Hippocampal formation (tissue), 2 donors: ENCODE measurements at places on chromosomes 3 and 15.

- no peak for DNase-seq
Measured at GRCh38 chr3:143484846-143485512, 363.3 kb downstream of the SLC9A9 start.

DNA sequence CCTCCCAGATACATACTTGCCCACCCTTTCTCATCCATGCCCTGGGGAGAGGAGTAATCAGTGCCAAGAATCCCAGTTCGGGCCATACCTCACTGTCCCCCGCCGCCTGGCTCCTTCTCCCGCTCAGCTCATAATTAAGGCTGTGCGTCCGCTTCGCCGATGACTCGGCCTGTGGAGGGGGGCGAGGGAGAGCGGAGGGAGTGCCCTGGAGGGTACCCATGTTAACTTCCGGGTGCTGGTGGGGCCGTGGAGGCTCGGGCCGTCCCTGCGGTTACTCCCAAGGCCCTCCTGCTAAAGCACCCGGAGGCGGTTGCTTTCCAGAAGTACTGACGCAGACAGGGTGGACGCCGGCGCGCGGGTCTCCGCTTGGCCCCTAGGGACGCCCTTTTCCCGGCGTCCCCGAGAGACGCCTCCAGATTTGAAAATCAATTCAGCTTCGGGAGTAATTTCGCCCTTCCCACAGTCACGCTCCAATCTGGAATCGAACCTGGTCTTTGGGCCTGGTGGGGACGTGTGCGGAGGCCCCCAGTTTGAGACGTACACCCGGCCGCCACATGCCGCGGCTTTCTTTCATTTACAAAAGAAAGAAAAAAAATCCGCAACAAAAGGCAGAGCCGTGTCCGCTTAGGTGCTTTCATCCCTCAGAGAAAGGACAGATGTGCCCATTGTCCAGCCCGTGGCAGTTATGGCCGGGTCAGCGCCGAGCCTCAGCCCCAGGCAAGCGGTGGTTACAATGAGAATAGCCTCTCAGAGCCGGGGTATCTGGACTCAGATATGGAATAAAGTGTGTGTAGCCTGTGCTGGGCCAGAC lies 1.0 kb upstream of the ONECUT1 start:
- no peak for DNase-seq

DNA sequence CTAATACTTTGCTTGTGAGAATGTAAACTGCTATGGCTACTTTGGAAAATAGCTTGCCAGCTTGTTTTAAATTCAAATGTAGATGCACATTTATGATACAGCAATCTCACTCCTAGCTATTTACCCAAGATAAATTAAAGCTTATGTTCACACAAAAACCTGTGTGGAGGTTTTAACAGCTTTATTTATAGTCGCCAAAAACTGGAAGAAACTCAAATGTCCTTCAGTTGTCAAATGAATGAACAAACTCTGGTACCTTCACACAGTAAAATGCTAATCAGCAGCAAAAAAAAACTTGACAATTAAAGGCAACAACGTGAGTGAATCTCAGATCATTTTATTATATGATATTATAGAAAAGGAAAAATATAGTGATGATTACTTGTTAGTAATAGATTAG lies 248.6 kb upstream of the NECTIN3 start:
- no peak for DNase-seq

DNA sequence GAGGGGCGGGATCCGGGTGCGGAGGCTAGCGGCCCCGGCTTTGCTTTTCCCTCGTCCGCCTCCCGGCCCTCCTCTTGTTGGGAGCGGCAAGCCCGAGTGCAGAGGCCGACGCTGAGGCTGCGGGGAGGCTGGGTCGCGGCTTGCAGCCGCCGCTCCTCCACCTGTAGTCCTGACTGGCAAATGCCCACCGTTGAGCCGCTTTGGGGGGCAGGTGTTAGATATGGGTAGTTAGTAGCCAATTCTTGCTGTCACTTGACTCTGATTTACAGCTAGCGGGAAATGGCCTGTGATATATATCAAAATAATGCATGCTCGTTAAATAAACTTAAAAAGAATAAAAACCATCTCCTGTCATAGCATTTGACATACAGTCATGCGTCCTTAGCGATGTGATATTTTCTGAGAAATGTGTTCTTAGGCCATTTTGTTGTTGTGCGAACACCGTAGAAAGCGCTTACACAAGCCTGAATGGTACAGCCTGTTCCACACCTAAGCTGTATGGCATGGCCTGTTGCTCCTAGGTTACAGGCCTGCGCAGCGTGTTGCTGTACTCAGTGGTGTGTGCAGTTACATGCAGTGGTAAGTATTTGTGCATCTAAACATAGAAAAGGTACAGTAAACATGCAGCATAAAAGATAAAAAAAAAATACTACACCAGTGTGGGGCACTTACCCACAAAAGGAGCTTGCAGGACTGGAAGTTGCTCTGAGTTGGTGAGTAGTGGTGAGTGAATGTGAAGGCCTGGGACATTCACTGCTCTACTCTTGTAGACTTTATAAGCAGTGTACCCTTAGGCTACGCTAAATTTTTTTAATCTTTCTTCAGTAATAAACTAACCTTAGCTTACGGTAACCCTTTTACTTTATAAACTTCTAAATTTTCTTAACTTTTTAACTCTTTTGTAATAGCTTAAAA lies 873 bp downstream of the CAPN7 start:
- DNase-seq = no peak

DNA sequence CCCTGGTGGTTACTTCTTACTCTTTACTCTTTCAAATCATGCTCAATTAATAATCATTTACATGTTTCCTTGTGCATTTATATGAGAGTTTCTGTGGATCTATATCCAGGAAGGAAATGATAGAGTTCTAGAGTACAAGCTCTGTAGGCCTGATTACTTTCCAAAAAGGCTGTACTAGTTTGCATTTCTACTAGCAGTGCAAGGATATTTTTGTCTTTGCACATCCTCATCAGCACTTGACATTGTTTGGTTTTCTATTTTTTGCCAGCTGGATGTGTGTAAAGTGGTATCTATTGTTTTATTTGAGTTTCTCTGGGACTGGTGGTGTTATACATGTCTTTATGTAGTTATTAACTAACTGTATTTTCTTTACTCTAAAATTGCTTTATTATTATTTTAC lies 19.6 kb upstream of the SLC7A14 start:
- no peak for DNase-seq

DNA sequence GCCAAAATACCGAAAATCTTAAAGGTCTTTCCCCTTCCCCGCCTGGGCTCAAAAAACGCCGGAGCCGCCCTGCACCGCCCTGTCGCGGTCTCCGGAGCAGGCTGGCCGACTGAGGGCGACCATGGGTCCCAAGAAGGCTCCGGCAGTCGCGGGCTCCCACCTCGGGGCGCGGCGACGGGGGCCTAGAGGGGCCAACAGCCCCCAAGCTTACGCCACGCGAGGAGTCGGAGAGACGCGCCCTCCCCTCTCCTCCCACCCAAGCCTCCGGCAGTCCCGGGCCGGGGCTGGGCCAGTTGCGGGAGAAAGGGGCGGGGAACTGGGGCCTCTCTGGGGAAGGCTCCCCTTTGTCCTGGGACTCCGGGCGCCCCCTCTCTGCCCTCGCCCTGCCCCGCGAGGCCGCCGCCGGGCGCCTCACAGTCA lies 69.2 kb downstream of the GOLGA8B start:
- DNase-seq = no peak

DNA sequence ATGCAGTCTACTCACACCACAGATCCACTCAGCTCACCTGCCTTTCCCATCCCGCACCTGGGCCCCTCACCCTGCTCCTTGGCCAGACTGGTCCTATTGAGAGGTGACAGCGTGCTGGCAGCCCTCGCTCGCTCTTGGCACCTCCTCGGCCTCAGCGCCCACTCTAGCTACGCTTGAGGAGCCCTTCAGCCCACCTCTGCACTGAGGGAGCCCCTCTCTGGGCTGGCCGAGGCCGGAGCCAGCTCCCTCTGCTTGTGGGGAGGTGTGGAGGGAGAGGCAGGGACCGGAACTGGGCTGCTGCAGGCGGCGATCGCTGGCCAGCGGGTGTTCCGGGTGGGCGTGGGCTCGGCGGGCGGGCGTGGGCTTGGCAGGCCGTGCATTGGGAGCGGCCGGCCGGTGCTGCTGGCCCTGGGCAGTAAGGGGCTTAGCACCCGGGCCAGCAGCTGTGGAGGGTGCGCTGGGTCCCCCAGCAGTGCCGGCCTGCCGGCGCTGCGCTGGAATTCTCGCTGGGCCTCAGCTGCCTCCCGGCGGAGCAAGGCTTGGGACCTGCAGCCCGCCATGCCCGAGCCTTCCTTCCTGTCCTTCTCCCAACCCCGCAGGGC lies 45.5 kb upstream of the USP3 start:
- no peak for DNase-seq

DNA sequence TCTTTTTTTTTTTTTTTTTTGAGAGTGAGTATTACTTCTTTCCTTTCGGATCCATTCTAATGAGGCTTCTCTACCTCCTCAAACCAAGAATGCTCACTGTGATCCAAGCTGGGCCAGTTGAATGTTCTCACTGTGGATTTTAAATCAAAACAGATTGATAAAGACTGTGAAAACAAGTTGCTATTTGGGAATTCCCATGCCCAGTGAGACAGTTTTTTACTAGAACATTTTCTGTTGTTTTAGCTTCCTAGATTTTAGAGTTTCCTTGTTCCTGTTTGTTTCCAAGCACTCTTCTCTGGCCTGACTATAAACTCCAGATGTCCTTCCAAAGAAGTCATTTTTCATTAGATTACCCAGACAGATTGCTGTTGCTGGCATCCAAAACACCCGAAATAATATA lies 60.1 kb upstream of the GALNT15 start:
- no peak for DNase-seq
